ENCODE measurements at places on chromosomes 1 and 21. TPM values are rescaled to one million over a fixed set of nuclear protein-coding genes. Genes with fewer than 3 reads are reported as not detected.

DNA sequence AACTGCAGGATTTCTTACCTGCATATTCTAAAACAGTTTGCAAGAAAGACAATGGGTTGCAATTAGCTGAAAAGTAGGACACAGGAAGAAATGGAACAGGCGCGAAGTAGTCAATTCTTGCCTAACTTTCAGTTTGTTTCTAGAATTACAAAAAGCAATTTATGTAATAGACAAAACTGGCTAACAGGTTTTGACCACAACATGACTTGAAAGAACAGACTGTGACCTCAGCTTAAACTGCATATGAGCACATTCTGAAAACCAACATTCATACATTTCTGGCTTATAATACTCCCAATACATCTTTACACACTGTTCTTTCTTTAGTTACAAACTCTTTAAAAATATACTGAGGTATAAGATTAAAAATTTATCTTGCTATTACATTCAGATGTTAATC, 405.9 kb upstream of the B3GALT2 start:
- DNase-seq = no peak

DNA sequence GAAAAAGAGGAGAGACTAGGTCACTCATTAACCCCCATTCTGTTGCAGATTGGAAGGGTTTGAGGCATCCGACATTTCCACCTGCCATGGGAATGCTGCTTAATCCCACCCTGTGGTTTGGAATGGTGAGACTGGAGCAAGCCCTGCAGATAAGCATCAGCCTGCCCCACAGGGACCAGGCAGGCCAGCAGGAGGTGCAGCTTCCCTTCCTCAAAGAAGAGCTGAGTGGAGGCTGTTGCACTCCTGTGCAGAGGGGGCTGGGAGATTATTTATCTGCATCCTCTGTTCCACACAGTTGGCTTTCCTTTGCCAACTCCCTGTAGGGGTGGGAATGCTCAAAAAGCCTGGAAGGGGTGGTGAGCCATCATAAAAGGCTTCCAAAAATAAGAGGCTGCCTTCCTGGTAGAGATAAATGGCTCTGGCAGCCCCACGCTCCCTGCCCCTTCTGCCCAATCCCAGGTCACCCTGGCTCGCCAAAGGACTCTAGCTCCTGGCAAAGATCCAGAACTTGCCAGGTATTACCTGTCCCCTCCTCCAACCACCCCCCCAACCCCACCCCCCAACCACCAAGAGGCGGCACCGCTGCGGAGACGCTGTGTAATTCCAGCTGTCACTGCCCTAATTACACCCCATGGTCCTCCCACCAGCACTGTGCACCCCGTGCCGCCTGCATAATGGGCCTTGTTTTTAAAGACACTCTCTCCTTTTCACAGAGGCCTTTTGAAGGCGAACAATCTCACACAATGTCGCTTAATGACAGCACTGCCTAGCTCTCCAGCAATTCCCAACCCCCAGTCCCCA, 83.0 kb upstream of the ZC3H12A start:
- no peak for DNase-seq

DNA sequence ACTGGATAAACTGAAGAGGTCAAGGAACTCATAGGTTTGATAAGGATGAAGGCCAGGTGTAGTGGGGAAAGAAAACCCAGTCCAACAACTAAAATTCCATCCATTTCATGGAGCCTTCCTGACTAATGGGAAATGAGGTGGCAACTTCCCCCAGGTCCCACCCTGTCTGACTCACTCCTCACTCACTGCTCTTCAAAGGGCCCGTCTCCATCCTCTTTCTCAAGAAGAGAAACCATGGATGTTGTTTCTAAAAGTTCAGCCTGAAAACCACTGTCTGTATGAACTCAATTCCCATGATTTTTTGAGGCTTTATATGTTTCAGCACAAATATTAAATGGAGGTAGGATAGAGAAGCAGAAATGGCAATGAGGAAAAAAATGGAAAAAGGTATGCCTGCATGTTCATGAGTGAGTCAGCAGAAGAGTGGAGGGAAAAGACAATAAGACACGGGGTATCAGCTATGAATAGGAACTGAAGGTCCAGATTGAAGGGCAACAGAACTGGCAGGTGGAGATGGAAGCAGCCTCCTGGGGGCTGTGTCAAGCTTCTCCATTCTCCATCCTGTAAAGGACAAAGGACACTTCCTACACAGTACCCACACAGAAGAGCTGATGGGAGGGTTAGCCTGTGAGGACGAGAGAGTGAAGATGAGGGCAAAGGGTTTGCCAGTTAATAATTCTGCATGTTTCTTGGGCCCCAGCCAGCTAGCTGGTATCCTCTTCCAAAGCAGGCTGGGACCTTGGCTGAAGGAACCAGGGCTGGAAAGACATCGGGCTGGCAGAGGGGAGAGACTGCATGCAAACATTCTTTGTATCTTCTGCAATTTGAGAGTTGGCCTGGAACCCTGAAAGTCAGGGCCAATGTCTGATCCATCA, 5.5 kb upstream of the ELOVL1 start:
- DNase-seq = peak; percentile 58

DNA sequence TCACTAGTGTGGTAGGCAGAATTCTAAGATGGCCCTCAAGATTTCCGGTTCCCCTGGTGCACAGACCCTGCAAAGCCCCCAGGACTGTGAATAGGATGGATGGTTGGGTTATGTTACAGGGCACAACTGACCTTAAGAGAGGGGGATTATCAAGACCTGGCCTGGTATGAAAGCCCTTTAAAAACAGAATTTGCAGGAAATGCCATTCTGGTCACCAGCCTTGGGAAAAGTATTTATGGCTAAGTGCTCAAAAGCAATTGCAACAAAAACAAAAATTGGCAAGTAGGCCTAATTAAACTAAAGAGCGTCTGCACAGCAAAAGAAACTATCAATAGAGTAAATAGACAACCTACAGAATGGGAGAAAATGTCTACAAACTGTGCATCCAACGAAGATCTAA, 144.7 kb upstream of the EDN2 start:
- no peak for DNase-seq

DNA sequence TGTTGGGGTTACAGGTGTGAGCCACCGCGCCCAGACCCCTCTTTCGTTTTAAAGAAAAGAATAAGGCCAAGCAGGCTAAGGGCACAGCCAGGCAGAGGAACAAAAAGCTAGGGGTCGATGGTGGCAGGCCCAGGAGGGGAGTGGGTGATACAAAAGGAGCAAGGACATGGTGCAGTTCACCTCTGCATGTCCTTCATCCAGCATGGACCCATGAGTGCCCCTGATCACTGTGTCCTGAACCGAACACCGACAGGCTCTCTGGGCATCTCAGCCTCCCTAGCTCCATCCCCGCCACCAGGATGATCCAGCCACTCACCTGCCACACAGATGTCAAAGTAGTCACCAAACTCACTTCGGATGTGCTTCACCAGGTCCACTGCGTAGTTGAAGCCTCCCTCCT, 5.9 kb downstream of the MTHFR start:
- no peak for DNase-seq

DNA sequence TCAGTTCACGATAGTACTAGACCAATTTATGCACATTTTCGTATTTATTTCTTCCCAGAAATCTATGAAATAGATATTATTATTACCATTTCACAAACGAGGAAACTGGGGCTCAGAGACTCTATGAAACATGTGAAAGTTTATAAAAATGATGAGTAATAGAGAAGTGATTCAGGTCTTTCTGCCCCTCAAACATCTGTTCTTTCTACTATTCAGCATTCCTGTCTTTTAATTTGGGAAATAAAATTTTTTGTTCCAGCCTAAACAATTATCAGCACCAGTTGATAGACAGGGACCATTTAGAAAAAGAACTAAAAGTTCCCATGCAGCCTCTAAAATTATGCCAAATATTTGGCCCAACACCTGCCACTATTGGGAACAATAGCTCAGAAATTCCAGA, 585.1 kb downstream of the PTPRC start:
- no peak for DNase-seq

- DNase-seq = no peak
Observed at GRCh38 chr1:47854552-47855144, 142.5 kb downstream of the TRABD2B start.

DNA sequence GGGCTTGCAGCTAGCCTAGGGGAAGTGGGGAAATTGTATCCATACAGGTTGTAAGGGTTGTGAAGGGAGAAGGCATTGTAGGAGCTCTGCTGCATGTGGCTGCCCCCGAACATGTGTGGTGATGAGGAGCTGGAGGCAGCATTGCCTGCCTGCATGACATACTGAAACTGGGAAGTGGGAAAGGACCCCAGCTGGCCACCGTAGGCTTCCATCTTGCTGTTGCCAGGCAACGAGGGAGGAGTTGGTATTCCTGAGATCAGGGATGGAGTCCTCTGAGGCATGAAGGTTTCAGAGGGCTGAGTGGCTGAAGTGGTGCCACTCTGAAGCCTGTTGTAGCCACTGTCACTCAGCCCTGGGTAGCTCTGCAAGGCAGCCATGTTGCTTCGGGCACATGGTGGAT, 103.2 kb downstream of the TBX15 start:
- DNase-seq = no peak

- DNase-seq = peak; percentile 1
Observed at GRCh38 chr1:22297999-22298398, 153.7 kb upstream of the ZBTB40 start.

- no peak for DNase-seq
Observed at GRCh38 chr1:70400335-70400734, 10.7 kb upstream of the CTH start.

MTARC1 gene
- 0.08 TPM for total RNA-seq

RIIAD1 gene
- not detected for total RNA-seq

AK4 gene
- total RNA-seq = 22.6 TPM

BOLA1 gene
- 3.0 TPM for total RNA-seq

AADACL4 gene
- total RNA-seq = not detected

LCE2A gene
- not detected for total RNA-seq

HOOK1 gene
- total RNA-seq = not detected

EPS15 gene
- 31.5 TPM for total RNA-seq
